ENCODE measurements at places on chromosomes 7 and 10.

DNA sequence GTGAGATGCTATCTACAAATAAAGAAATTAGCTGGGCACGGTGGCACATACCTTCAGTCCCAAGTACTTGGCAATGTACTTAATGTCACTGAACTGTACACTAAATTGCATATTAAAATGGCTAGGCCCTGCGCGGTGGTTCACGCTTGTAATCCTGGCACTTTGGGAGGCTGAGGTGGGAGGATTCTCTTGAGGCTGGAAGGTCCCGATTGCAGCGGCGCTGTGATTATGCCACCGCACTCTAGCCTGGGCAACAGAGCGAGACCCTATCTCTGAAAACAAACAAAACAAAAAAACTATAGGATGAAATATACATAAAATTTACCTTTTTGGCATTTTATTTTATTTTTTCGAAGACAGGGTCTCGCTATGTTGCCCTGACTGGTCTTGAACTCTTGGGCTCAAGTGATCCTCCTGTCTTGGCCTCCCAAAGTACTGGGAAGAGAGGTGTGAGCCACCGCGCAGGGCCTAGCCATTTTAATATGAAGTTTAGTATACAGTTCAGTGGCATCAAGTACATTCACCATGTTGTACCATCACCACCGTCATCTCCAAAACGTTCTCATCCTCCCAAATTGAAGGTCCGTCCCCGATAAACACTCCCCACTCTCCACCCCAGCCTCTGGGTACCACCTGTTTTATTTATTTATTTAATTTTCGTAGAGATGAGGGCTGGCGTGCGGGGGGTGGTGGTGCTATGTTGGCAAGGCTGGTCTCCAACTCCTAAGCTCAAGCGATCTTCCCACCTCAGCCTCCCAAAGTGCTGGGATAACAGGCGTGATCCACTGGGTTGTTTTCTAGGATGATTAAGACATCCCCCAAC, 1.3 kb upstream of the EIF3B start:
- no peak for DNase-seq

DNA sequence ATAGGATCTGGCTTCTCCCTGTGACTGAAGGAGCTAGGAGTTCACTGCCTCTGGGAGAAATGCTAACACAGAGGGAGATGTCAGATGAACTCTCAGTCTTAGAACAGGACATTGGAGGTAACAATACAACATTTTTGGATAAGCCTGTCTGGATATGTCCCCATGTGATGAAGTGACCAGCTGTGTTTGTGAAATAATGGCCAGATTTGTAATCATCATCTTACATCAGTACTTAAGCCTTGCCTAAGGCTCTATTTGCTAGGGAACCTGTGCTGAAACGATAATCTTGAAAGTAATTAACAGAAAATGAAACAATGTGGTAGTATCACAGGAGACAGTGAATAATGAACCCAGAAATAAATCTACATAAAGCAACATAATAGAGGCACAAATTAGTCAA, 56.2 kb downstream of the CRPPA start:
- no peak for DNase-seq

GRCh38 chr10:37439826-37440225, 314.4 kb downstream of the ANKRD30A start:
- DNase-seq = no peak

DNA sequence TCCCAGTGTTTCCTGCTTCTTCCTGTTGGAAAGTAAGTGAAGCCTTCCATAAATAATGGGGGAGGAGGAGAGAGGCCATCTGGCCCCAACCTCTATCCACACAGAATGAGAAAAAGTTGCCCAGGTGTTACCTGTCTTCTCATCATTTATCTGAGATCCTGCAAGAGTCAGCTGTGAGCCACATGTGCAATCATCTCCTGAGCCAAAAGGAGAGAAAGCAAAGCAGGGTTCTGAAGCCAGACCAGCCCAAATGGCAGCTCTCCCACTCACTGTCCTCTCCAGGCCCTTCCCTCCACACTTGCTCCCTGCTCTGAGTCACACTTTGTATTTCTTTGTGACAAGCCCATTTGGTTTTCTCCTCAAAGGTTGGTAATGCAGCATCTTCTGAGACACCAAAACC, 65.9 kb downstream of the FAM204A start:
- no peak for DNase-seq

DNA sequence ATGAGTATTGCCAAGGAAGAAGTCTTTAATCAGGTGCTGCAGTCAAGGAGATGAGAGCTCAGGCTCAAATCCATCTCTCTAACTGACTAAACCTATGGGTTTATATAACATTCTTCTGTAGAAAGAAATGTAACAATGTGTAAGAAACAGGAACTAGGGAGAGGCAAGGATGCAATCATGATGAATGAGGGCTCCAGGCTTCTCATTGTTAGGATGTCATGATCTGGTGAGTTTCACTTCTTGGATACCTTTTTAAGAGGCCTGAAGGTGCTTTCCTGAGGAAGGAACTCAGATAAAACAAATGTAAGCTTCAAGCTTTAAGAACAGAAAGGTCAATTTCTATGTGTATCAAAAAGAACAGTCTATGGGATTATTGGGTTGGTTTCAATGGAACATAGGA, 30.8 kb upstream of the SCIN start:
- no peak for DNase-seq

- DNase-seq = no peak
These were observed 45.0 kb downstream of the SHH start for GRCh38 chr7:155766966-155767916.

DNA sequence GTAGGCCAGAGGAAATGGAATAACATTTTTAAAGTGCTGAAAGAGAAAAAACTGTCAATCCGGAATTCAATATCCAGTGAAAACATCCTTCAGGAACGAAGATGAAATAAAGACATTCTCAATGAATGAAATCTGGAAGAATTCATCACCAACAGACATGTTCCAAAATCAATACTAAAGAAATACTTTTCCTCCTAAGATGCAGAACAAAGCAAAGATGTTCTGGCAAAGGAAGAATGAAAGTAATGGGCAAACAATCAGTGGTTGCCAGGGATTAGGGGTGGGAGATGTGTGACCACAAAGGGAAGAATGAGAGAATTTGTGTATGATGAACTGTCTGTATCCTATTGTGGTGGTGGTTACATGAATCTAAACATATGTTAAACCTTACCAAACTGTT, 52.8 kb upstream of the EEPD1 start:
- DNase-seq = no peak

DNA sequence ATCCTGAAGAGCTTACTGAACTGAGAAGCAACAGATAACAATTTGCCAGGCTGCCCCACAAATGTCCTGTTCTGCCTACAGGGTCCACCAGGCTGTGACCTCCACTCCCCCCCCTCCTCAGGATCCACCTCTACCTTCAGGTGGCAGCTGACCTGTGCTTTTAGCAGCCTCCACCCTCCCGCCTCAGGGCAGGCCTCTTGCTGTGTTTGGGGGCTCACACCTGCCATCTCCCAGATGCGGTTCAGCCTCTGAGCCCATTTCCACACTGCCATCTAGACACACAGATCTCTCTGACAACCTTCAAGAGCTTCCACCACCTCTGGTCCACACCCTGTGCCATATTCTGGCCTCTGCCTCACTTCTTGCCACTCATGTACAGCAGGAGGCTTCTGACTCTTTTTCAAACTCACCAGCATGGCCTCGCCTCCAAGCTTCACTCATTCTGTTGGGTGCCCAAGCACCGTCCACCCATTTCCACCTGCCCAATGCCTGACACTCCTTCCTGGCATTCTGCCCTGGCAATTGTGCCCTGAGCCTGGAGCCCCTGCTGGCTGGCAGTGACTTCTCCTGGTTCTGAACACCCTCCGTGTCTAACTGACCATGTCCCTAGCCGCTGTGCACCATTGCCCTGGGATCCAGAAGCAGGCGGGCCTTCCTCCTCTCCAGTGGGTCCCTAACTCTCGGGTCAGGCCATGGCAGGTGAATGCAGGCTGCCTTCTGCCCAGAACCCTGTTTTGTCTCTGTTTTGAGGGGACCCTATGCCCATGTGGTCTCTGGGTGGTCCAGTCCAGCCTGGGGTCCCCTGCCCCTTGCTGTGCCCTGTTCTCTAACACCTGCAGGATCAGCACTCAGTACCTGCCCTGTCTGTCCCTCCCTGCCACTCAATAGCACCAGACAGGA, 18.5 kb downstream of the TMEM72 start:
- no peak for DNase-seq

DNA sequence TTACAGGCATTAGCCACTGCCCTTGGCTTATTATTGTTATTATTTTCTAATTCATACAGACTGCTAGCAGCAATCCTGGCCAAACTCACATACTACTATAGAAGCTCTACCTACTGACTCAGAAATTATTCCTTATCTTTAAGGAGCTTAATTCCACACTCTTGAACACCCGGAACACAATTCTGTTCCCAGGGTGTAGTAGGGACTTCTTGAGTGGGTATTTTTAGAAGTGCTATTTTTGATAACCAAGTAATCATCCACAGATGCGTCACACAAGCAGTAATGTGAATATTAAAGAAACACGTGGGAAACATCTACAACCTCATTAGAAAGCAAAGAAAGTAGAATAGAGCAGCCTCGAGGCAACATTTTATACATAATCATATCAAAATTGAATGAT, 149.2 kb downstream of the PTEN start:
- DNase-seq = no peak

DNA sequence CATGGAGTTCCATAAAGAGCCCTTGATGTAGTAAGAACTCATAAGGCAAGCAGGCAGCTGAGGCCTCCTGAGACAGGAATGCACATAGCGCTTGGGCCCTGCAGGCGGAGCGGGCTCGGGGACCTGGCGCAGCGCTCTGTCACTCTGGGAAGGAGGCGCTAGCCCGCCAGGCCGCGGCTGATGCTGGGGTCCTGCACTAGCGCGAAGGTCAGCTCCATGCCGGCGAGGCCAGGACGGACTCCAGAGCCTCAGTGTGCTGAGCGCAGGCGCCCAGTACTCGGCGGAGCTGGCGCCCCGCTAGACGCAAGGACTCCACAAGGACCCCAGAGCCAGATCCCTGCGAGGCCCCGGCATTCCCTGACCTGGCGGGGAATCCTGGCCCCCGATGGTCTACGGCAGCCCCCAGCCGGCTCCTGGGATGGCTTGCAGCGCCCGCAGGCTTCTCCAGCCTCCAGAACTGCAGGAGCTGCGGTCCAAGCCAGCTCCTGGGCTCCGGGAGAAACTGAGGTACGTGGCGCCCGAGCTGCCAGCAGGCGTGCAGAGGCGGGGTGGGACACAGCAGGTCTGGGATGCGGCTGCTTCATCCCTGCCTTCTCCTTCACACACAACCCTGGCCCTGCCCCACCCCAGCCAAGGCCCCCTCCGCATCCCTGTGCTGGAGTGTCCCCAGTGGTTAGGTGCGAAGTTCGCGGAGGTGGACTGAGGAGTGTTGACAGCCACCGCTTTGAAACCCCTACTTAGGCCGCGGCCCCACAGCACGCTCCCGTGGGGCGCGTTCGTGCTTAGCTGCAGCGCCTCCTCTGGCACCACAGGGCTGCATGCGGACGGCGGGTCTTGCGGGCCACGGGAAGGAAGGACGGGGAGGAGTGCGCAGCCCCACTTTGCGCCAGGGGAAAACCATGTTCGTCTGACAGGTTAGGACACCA, 761.5 kb upstream of the POM121L12 start:
- no peak for DNase-seq

DNA sequence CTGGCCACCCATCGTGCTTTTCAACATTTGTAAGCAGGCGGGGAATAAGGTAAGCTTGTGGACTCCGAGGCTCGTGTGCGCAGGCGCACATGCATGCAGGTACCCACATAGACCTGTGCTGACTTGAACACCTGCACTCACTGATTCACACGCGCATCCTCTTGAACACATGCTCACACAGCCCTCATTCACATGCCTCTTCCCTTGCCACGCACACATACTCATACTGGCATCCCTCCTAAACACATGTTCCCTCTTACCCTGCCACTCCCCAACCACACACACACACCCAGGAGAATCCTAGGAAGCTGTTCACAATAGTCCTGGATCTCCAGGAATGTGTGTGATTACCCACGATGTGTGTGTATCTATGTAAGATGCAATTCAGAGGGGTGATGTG, 44.1 kb upstream of the LBX1 start:
- no peak for DNase-seq

- no peak for DNase-seq
These were observed 62.4 kb upstream of the CC2D2B start for GRCh38 chr10:95845411-95845810.

DNA sequence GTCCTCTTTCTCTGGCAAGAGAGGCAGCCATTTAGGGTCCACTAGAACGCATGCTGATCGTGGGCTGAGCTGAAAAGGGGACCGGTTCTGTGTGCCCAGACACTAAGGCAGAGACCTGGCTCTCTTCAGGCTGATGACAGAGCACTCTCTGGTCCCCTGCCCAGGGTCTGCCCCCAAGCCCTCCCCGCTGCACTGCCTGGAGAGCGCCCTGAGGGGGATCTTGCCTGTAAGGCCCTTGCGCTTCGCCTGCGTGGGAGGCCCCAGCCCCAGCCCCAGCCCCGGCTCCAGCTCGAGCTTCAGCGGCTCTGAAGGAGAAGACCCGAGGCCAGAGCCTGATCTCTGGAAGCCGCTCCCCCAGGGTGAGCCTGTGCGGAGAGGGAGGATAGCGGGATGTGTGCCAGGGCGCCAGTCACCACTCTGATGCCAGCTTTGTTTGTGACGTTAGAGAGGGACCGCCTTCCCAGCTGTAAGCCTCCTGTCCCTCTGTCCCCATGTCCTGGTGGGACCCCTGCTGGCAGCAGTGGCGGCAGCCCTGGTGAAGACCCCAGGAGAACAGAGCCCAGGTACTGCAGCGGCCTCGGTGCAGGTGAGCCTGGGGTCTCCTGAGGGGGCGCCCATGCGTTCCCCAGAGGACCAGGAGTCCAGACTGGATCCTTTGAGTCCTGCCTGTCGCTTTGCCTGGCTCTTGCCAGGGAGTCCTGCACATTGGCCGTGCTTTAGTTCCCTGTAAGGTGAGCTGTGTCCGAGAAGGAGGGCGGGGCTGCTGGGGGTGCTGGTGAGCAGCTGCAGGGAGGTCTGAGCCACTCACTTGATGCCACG, 43.2 kb downstream of the ZNF467 start:
- DNase-seq = no peak

GRCh38 chr7:150368884-150369747, 494 bp downstream of the REPIN1 start:
- DNase-seq = no peak

- no peak for DNase-seq
These were observed 878.5 kb downstream of the LRMDA start for GRCh38 chr10:76309741-76310587.

GRCh38 chr10:119970107-119970506, 77.6 kb downstream of the SEC23IP start:
- no peak for DNase-seq

- no peak for DNase-seq
These were observed 7.0 kb upstream of the GBX1 start for GRCh38 chr7:151174246-151175046.

- no peak for DNase-seq
These were observed 1366.5 kb upstream of the LRRTM3 start for GRCh38 chr10:65559369-65559768.

- DNase-seq = no peak
These were observed 182.3 kb downstream of the NSUN6 start for GRCh38 chr10:18469125-18469524.

- DNase-seq = no peak
These were observed 19.9 kb downstream of the STMP1 start for GRCh38 chr7:135682191-135682590.

GRCh38 chr7:145779140-145779539, 337.5 kb upstream of the CNTNAP2 start:
- no peak for DNase-seq
